Activated CD4-positive, CD25-positive, alpha-beta regulatory T cell treated with anti-CD3 and anti-CD28 coated beads, Interleukin-2, amount 50 U/mL, for 24 hours (primary cell): ENCODE measurements at places on chromosomes 4 and X.

DNA sequence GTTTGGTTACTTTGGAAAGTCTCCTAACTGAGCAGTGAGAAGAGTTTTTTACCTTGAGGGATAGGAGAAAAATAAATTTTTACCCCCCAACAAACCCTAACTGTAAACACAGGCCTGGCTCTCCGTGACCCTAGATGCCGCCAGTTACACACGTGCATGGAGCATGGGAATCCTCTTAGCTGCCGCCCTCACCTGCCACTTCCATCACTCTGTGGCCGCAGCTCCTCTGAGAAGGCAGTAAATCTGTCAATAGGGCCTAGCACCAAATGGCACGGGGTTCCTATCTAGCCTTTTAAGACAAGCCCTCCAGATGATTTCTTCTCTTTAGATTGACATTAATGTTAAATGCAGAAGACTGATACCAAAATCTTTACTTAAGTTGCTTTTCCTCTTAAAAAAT, 330.3 kb upstream of the FAM241A start:
- ATAC-seq, result no peak

- no peak for ATAC-seq
Measured at GRCh38 chr4:89835413-89835812, 1.5 kb downstream of the SNCA start.

- no peak for ATAC-seq
Measured at GRCh38 chrX:34063616-34064015, 68.5 kb downstream of the FAM47A start.

- ATAC-seq, result no peak
Measured at GRCh38 chr4:87007528-87008446, 73.0 kb downstream of the AFF1 start.

- no peak for ATAC-seq
Measured at GRCh38 chrX:134572816-134573682, 85.2 kb downstream of the PLAC1 start.

DNA sequence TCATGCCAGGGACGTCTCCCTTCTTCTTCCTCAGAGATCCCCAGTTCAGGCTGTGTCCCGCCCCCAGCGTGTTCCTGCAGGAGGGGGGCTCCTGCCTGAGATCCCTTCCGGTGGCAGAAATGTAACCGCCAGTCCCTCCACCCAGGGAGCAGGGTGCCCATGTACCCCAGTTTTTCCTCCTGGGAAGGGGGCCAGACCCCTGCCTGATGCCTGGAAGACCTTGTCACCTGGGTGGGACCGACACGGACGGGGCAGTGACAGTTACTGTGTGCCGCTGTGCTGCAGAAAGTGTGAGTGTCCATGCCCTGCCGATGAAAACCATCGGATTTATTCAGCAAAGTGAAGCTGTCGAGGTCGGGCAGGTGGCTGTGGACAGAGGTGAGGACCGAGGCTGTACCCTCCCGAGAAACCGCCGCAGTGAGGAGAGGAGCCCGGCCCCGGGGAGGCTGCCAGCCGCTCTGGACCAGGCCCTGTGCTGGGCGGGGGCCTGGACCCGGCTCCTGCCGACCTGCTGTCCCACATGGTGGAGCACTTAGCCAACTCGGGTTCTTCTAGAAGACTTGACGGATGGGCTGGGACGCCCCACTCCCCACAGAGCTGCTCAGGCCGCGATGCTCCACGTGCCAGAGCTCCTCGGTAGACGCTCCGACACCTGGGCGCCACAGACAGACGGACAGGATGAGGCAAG, 36.7 kb upstream of the HMX1 start:
- no peak for ATAC-seq

- peak; percentile 56 for ATAC-seq
Measured at GRCh38 chrX:75746891-75747639, 38.0 kb downstream of the MAGEE2 start.

GRCh38 chr4:52939739-52940138, 77.6 kb downstream of the RASL11B start:
- no peak for ATAC-seq
